IMR-90 (cell line): ENCODE measurements at places on chromosomes 5 and 9.

- DNase-seq, result no peak
Observed at GRCh38 chr9:34957492-34958410, at the start of gene PHF24. Gene PHF24 (plus strand): TSS chr9:34958285. CDS start chr9:34971299, 13,014 bp downstream.

DNA sequence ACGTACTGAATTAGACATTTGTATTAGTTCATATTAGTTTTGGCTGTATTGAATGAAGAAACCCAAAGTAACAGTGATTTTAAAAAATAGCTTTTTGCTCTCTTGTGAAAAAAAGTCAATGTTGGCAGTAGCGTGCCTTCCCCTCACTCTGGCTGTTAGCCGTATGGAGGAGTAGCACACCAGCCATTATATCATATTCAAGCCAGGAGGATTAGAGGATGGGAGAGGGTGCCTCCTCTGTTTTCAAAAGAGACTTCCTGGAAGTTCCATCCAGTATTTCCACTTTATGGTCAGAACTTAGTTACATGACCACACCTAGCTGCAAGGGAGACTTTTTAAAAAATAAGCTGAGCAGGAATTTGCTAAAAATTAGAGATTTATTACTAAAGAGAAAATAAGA is 41.2 kb downstream of the GPR21 start:
- DNase-seq, result no peak

GRCh38 chr5:146073239-146073900 is 32.0 kb downstream of the PLAC8L1 start:
- no peak for DNase-seq

- DNase-seq, result no peak
Observed at GRCh38 chr5:96094904-96095303, 133.3 kb upstream of the ELL2 start.
